Stimulated activated CD8-positive, alpha-beta memory T cell treated with anti-CD3 and anti-CD28 coated beads, Interleukin-4, amount 100 ng/mL, for 1 hour (primary cell): ENCODE measurements at places on chromosomes 13 and 19.

DNA sequence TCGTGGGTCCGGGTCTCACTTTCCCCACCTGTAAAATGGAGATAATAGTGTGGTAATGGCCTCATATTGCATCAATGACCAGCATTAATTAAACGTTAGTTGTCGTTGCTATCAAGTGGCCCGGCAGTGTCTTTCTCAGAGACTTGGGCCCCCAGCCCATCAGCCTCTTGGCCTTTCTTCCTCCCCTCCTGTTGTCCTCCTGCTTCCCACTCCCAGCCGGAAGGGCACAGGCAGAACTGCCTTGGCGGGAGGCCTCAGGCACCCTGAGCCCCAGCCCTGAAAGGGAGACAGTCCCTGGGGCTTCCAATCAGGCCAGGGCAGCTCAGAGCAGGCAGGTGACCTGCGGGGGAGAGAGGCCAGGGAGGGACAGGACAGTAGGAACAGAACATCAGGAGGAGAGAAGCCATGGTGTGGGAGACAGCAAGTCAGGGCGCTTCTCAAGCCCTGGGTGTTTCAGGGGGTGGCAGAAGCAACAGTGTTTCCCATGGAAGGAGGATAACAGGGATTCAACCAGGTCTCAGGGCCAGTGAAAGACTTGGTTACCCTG lies 4.6 kb downstream of the MARK4 start:
- no peak for DNase-seq

DNA sequence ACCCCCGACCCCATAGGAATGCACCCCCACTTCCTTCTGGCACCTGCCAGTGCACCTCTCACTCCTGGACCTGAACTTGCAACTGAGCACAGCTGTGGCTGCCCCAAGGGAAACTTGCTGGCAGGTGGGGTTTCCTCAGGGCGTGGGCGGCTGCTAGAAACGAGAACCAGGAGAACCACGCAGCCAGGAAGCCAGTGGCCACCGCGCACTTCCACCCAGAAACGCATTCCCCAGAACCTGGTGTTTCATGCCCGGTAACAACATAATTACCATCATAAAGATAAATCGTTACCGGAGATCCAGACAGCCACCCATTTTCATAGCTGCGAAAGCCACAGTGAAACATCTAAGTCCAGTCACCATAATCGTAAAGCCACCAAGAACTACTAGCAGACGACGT lies 75.2 kb upstream of the C13orf46 start:
- DNase-seq = no peak

DNA sequence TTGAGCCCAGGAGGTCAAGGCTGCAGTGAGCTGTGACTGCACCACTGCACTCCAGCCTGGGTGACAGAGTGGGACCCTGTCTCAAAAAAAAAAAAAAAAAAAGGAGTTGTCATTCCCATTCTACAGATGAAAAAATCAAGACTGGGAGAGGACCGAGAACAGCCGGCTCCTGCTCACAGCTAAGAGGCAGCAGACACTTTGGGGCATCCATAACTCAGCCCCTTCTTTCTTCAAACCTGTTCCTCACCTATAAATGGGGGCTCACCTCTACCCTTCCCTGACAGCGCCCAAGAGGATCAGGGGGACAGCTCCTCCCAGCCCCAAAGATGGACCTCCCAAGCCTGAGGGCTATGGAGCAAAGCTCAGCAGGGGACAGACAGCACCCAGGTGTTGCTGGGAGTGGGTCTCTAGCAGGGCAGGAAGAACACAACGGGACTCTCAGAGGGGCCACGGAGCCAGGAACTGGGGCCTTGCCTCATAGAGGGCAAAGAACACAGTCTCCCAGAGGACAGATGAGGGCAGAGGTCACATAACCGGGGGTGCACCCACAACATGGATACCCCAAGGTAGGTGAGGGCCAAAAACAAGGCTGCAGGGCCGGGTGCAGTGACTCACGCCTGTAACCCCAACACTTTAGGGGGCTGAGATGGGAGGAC lies 3.4 kb upstream of the KLF16 start:
- no peak for DNase-seq

DNA sequence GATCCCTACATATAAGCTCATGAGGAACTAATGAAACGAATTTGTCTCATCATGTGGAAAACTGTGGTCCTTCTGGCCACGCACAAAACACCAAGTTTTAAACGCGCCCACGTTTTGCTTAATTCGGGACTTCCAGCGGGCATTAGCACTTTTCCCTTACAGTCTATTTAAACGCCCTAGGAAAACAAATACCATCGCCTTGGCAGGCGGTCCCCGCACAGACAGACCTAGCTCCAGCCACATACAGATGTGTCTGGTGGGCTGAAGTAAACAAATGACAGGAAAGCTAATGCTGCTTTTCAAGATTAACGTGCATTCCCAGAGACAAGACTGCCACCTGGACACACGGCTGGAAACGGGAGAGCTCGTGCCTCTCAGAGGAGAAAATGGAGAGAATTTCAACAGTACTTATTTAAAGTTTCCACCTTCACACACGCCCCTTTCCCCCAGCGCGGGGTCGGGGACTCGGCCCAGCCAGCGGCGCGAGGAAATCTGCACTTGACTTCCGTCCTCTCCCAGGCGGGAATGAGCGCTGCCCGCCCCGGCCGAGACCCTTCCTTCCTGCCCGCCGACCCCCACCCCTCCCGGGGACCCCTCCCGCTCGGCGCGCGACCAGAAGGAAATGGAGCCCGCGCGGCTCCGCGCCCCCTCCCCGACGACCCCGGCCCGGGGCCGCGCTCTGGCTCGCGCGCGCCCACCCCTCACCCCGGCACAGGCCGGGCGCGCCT lies 931 bp downstream of the USP12 start:
- no peak for DNase-seq

- DNase-seq = no peak
These were observed 255.9 kb upstream of the SOX21 start for GRCh38 chr13:94968040-94968756.

DNA sequence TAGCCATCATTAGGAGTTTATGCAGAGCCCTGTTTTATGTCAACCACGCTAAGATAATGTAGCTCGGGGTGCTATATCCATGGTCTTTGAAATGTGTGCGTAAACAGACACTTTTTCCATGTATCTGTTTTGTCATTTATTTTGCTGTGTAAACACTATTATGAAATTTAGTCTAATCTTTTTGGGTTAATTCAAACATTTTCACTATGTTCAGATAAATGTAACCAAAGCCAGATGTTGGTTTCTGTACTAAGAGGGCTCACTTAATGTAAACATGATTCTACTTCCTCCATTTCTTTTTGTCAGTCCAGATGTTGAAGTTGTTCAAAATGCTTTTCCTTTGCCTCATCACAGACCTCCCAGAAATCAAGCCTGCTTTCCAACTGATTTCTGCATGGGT lies 499.5 kb upstream of the GPC6 start:
- DNase-seq = no peak

DNA sequence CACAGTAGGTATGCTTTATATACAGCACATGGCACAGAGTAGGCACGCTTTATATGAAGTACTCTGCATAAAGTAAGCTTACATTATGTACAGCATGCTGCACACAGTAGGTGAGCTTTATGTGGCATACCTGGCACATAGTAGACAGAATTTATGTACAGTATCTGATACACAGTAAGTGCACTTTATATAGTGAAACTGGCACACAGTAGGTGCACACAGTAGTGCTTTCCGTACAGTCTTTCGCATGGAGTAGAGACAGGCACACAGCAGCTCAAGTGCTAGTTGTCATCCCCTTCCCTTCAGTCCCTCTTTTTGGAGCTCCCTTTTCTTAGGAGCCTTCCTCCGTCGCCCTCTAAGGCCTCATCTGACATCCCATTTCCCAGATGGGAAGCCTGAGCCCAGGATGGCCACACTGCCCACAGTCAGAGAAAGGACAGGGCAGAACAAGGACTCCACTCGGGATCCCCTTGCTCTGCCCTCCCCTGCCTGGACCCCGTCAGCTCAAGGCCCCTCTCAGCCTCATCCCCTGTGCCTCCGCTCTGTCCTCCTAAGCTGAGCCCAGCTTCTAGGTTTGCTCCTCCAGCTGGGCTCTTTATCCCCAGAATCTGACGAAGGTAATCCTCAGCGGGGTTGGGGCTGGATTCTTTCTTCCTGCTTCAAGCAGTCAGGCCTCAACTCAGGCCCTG lies 852 bp upstream of the CYP4F12 start:
- DNase-seq = no peak

DNA sequence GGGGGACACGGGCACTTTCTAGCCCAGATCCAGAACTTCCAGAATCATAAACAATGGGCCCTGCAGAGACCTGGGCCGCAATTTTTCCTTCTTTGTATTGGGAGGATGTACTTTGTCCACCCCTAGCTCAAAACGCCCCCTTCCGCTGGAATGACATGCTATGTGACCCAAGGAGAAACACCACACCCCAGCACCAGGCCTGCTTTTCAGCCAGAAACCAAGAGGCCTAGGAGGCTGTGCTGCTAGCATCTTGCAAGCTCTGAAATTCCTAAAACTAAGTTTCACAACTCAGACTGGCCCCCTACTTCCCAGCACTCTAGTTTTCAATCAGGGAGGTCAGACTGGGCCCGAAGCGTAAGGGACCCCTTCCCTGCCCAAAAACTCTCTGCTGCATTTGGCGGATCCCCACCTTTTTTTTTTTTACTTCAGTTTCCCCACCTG lies 538 bp downstream of the LSM4 start:
- no peak for DNase-seq
